ENCODE measurements at places on chromosomes 4 and X.

DNA sequence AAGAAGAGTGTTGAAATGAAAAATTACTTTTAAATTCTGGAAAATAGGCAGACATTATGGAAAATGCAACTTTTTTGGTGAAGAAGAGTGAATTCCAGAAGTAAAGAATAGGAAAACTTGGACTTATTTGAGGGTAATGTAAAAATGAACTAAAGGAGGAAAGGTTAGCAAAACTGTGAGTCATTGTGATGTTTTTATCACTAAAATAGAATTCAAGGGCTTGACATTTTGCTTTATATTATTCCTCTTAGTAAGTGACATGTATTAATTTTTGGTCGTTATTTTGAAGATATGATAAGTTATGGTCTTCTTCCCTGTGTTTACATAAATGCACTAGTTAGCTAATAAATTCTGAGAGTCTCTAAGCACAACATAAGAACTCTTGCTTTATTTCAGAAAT is 390.9 kb downstream of the FAT4 start:
- DNase-seq: no peak

DNA sequence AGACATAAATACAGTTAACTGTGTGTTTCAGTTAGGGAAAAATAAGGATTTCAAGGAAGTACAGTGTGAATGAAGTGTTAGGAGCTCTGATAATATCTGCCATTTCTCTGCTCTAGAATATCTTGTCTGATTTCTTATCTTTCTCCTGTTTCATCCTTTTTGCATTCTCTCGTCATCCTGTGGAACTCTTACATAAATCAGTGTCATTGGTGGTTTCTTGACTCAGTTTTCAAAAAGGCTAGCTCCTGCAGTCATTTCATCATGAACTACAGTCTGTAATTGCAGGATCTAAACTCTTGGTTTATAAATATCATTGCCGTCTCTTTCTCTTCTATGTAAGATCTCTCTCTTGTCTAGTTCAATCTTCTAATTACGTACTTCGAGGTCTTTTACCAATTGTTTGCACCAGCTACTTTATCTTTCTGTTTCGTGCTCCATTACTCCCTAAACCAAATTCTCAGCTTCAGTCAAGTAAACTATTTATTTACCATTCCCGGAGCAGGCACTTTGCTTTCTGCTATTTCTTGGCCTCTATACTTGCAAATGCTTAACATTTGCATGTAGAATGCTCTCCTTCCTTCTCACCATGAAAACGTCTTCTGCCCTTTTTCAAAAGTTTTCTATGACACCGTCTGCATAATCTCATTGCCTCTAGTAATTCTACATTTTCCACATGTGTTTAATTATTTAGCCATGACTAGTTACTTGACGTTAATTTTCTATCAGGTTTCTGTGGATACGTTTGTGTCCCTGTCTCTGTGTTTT is 294.0 kb downstream of the TENM3 start:
- no peak for DNase-seq

DNA sequence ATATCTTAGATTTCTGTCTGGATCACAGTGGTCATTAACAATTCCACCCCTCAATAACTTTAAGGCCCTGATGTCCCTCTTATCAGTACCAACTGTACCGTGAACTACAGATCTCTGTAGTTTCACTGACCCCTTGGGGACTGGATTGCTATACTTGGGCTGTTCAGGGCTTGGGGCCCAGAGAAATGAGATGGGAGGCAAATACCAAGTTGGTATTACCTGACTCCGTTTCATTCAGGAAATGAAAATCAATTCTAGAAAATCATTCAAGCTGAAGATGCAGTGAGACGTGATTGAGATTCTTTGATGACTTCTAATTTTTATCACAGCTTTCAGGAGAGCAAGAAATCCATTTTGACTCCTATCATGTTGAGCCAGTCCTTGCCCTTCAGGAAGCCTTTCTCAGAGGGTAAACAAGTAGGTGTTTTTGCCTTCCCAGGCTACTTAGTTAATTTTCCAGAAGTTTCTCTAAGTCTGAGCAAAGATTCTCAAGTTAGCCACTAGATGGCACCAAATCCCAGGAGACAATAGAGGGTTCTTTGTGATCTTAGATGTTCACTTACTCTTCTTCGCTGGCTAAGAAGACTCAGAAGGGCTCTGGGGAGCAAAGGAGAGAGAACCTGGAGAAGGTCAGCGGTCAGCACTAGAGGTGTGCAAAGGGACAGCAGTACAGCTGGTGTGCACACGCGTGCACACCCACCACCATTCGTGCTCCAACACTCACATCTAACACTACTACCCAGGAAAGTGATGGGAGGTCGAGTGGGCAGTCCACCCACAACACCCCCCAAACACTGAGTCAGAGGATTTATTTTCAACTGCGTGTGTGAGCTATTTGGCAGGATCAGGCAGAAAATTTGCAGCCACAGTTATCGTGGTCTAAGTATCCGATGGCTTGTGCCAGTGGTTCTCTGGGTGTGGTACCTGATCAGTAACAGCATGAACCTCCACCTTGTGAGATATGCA is 7.4 kb downstream of the HNRNPH2 start:
- DNase-seq: no peak

DNA sequence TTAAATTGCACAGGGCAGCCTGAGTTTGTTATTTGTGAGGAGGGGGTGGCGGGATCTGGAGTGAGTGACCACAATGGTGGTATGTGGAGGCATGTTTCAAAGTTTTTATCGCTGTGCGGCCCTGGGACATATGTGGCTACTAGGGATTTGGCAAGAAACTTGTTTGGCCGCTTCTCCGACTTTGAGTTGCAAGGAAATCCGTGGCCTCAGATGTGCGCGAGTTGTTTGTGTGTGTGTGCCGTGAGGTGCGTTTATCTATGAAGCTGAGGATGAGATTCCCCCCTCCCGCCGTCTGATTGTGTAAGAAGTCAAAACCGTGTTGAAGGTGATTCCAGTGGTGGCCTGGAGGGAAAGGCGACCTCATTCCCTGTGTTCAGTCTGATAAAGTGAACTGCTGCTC is 1.4 kb downstream of the JADE3 start:
- no peak for DNase-seq

DNA sequence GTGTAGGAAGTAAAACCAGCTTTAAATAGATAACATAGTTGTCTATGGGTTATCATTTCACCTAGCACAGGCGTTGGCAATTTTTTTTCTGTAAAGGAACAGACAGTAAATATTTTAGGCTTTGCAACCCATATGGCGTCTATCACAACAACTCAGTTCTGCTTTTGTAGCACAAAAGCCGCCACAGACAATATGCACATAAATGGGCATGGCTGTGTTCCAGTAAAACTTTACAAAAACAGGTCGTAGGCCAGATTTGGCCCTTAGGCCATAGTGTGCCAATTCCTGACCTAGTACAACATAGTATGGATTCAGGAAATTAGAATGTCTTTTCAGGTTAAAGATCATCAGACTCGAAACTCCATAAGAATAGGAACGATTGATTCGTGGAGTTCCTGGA is 265.3 kb upstream of the GK2 start:
- no peak for DNase-seq

GRCh38 chr4:100254237-100254636 is 64.0 kb upstream of the DDIT4L start:
- DNase-seq: no peak

DNA sequence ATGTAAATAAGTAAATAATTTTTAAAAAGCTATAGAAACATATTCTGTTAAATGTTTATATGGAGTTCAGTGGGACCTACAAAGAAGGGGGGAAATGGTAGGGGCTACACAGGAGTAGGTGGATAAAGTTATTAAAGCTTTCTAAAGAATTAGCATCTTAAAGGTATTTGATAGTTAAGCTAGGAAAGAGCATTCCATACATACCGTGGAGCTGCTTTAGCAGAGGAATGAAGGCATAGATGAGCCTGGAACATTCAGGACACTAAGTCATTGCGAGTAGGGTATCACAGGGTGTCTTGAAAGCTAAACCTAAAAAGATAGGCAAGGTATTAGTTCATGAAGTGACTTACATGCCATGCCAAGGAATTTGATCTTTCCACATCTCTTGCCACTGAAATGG is 60.4 kb downstream of the SLC10A6 start:
- no peak for DNase-seq

GRCh38 chr4:166896254-166896653 is 338.0 kb downstream of the SPOCK3 start:
- DNase-seq: no peak

GRCh38 chr4:15665753-15666365 is 10.7 kb upstream of the FBXL5 start:
- peak; percentile 93 for DNase-seq

DNA sequence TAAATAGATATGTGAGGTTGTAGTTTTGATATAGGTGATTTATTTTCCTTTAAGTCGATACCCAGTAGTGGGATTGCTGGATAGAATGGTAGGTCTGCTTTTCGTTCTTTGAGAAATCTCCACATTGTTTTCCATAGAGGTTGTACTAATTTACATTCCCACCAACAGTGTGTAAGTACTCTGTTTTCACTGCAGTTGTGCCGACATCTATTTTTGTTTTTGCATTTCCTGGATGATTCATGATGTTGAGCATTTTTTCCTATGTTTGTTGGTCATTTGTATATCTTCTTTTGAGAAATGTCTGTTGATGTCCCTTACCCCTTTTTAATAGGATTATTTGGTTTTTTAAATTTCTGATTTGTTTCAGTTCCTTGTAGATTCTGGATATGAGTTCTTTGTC is 120.7 kb downstream of the NAA11 start:
- no peak for DNase-seq

GRCh38 chrX:13863324-13863723 is 46.4 kb upstream of the GPM6B start:
- no peak for DNase-seq

- no peak for DNase-seq
These were observed 33.8 kb upstream of the ARMCX2 start for GRCh38 chrX:101693476-101693875.

DNA sequence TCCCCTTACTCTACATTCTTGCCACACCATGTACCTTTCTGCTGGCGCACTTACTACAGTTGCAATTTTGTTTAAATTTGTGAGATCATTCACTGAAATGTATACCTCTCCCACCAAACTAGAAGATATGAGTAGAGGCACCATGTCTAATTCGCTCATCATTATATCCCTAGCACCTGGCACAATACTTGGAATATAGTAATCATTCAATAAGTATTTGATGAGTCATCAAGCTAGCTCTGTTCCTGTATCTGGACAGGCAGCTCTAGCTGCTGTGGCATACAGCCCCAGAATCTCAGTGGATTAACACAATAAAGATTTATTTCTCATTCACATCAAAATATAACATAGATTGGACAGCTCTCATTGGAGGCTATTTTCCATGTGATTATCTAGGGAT is 245.9 kb downstream of the IDS start:
- DNase-seq: no peak

GRCh38 chr4:155515444-155516075 is 138.8 kb upstream of the MAP9 start:
- no peak for DNase-seq

- no peak for DNase-seq
These were observed 51.2 kb downstream of the DCUN1D4 start for GRCh38 chr4:51894059-51894645.

DNA sequence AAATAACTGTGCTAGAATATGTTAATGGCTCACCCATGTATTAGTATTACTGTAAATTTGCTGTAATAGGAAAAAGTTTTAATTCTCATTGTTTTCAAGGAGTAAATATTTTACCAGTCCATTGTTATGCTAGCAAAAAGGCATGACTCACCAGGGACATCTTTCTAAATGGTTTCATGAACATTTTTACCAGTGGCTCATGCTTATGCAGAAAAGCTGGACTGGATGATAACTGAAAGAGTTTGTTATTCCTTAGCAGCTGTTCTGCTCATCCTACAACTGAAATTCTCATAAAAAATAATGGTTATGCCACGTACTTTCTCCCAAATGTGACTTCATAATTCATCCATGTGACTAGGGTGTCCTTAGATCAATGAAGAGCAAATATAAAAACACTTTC is 111.9 kb upstream of the PCDH18 start:
- DNase-seq: no peak

DNA sequence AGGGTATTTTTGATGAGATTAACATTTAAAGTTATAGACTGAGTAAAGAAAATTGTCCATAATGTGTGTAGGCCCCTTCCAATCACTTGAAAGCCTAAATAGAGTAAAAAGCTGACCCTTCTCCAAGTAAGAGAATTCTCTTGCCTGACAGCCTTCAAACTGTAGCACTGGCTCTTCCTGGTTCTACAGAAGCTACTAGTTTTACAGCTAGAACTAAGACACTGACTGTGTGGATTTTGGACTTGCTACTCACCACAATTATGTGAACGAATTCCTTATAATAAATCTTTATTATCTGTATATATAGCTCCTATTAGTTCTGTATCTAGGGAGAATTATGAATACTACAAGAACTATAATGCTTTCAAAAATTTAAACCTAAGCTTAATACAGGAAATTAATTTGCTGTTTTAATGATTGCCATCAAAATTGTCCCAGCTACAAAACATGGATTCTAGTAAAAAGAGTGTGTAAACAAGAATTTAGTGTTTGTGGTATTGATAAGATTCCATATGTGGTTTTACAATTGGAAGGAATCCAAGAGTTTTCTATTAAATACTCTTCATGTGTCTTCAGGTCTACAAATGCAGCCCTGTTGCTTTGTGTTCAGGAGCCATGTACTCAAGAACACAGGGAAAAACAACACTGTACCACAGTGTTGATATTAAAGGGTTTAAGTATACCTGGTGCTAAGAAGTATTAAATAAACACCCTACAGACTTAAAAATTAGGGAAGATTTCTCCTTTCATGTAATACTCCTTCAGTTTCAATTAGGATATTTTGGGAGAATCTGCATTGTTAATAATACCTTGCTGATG is 366.5 kb downstream of the CXXC4 start:
- DNase-seq: no peak

DNA sequence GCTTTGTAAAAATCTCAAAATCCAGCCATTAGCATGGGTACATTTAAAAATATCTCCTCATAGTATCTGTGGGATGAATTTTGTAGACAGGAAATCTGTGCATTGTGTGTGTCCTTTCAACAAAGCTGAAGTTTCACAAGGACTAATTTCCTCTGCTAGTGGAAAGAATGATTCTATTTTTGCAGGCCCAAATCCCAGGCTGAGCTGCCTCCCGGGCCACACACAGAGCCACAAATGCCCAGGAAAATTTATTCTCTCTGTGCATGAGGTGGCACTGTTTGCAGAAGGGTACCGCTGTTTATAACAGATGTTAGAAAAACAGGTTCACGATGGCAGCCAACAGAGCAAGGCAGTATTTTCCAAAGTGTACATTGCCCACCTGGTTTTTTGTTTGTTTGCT is 11.0 kb upstream of the VCX3B start:
- DNase-seq: no peak

DNA sequence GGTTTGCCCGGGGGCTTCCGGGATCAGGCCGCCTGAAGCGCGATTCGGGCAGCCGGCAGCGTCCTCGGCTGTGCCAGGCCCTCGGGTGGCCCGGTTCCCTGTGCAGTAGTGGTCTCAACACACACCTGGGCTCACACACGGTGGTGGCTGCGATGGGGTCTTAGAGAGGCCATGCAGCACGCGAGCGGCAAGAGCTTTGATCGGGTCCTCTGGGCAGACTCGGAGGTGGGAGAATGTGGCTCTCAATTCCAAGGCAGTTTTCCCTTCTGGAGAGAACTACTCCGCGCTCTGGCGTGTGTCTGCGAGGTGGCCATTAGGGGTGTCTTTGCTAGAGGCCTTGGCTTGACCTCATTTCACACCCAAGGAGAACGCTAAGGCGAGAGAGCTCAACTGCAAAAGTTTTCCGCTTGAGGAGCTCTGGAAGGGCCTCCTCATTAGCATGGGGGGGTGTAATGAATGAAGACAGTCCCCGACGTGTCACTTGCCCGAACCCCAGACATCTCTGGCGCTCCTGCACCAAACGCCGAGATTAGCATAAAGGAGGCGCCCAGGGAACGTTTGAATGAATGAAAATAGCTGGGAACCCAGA is 771 bp upstream of the RBPJ start:
- no peak for DNase-seq
